ENCODE measurements at places on chromosomes 1 and 21.
A peak's percentile ranks its signal among the peaks of the same experiment; 100 is the strongest.

GRCh38 chr1:192763756-192764155, 45.1 kb upstream of the RGS2 start:
- no peak for DNase-seq

DNA sequence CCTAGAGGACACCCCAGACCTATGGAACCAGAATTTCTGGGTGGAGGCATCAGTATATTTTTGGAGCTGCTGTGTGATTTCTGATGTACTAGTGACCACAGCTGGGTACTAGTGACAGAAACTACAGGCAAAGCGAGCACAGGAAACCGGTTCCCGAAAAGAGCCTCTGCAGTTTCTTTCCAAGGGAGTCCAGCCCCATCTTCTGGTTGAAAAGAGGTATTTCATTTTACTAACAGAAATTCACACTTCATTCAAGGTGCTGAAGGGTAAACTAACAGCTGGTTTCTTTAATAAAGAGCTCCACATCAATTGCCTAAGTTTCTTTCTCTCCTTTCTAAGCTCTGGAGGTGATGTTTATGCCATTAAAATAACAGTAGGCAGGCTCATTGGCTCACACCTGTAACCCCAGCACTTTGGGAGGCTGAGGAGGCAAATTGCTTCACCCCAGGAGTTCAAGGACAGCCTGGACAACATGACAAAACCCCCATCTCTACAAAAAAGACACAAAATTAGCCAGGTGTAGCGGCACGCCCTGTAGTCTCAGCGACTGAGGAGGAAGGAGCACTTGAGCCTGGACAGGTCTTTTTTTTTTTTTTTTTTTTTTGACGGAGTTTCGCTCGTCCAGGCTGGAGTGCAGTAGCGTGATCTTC, 22.0 kb downstream of the THAP3 start:
- DNase-seq, result no peak

DNA sequence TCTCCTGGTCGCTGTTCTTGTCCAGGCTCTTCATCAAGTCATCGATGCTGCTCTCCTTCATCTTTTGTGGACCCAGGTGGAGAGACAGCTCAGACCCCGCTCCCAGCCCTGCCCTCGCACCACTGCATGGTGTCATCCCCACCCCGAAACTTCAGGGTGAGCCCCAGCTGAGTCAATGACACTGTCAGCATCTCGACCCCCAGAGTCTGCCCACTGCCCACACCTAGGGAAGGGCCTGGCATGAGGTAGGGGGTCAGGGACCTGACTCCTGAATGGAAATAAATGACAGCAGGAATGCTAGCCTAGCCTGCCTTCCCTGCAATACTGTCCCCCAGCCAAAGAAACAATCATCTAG, 1.6 kb upstream of the S100A6 start:
- no peak for DNase-seq

DNA sequence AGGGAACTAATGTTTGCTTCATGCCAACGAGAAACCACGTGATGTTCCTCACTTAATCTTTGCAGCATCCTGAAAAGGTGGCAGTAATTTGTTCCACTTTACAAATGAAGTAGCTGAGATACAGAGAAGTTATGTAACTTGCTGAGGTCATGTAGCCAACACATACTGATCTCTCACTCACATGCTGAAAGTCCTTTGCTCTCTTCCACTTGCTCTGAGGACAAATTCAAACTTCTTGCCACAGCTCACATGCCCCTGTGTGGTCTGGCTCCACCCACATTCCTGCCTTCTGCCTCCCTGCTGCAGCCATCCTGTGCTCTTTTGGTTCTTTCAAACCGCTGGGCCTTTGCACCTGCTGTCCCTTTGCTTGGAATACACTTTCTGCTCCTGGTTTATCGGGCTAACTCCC, 55.4 kb downstream of the TMCO4 start:
- DNase-seq, result no peak

DNA sequence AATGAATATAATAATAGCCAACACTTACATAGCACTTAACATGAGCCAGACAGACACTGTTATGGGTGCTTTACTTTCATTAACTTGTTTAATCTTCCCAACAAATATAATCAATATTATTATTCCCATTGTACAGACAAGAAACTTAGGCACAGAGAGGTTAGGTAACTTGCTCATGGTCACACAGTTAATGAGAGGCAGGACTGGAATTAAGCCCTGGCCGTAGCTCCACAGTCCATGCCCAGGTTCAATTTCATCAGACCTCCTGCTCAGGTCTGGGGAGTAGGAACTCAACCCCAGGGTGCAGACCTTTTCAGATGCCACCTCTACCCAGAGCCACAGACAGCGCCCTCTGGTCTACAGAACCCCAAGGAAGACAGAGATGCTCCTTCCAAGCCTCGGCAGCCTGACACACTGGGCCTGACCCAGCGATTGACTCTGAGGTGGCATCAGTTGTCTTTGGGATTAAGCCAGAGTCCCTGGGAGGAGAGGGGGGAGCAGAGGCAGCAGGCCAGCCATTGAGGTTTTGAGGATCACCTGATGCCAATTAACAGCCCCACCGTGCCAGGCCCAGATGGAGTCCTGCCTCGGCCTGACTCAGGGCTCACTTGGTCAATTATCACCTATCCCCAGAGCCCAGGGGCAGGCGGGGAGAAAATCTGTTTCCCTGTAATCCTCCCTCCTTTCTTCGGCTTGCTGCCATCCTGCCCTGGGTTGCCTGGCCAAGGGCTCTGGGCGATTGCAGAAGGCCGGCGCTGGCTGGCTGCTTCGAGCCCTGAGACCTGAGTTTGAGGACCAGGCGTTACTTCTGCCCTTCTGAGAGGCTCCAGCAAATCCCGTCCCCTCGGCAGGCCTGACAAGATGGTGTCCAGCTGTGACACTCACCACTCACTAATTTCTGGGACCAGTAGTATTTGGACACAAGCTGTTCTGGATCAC, 116.7 kb downstream of the LACTBL1 start:
- no peak for DNase-seq

DNA sequence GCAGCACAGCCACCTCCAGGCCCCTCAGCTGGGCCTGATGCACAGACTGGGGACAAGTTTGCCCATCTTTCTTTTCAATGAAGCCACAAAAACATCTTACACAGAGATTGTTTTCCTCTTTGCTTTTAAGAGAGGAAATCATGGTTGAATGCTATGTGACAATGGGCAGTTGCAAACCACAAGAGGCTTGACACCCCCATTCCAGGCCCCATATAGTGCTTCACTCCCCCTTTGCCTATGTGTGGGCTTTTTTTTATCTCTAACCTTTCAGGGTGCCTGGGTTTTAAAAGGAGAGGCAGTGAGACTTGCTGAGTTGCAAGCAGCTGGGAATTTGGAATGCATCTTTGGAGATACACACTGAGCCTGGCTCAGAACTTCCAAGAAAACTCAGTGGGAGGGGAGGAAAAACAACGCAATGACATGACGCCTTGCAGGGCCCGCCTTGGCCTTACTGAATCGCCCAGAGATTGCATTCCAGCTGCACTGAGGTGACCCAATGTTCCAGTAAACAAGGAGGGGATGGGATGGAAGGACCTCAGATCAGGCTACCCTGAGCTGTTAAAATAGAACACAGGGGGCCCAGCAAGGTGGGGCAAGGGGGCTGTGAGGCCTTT, 145.2 kb upstream of the ZNF648 start:
- DNase-seq, result no peak

GRCh38 chr21:37430184-37430821, 63.7 kb downstream of the DYRK1A start:
- no peak for DNase-seq

GRCh38 chr1:44221769-44222168, 8.5 kb downstream of the DMAP1 start:
- DNase-seq, result no peak

GRCh38 chr1:66335859-66336640, 197.9 kb upstream of the SGIP1 start:
- peak; percentile 32 for DNase-seq

DNA sequence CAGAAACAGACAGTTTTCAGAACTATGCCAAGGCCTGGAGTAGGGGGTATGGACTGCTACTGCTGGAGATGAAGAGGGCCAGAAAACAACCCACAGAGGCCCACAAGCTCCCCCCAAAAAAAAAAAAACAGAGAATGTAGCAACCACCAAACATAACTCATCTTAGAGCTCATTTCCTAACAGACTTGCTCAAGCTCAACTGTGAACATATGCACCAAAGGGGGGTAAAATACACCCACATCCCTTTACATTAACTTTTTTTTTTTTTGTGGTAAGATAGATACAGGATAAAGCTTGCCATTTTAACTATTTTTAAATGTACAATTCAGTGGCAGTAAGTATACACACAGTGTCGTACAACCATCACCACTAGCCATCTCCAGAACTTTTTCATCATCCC, 36.0 kb downstream of the SEC16B start:
- DNase-seq, result no peak

- DNase-seq, result no peak
Measured at GRCh38 chr1:209831615-209832014, 3.8 kb downstream of the UTP25 start.

DNA sequence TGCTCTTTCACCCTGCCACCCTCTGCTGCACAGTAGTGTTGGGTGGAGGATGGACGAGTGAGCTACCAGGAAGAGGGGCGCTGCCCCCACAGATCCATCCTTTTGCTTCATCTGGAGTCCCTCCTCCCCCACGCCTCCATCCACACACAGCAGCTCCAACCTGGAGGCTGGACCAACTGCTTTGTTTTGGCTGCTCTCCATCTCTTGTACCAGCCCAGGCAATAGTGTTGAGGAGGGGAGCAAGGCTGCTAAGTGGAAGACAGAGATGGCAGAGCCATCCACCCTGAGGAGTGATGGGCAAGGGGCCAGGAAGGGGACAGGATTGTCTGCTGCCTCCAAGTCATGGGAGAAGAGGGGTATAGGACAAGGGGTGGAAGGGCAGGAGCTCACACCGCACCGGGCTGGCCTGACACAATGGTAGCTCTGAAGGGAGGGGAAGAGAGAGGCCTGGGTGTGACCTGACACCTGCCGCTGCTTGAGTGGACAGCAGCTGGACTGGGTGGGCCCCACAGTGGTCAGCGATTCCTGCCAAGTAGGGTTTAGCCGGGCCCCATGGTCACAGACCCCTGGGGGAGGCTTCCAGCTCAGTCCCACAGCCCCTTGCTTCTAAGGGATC, 8.5 kb downstream of the CHRNB2 start:
- no peak for DNase-seq

DNA sequence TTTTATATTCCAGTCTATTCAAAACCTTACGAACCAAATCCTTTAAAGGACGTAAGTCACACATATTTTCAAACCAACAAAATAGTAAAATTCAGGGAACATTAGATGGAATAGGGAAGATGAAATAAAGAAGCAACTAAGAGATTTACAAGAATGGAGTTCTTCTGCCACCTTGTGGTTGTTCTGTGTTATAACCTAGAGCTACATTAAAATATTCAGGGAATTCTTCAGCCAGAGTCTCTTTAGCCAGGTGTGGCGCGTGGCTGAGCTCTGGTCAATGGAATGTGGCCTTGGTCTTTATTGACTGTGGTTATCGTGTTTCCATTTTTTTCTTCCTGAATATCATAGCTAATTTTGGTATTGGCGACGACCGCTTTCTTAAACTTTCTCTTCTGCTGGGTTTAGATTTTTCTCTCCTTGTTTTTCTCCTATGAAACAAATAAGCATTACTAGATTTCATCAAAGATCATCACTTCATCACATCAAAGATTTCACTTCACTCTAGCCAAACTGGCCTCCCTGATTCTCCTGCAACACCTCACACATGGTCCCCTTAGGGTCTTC, 221.3 kb downstream of the MRPL39 start:
- DNase-seq, result no peak

DNA sequence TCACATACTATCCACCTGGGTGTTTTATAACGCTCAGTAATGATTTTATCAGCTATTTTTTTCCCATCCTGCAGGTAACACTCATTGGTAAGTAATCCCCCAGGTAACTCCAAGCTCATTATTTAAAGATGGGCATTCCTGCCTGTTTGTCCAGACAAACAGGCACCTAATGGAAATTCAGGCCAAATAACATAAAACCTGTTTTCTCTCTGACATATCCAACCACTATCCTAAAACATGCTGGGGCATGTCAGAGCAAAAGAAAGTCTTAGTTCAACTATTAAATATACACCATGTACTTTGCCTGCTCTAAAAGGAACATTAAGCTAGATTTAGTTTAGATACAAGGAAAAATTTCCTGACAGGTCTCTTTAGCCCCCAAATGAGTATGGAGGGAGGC, 987.7 kb downstream of the TTLL7 start:
- DNase-seq, result no peak

GRCh38 chr1:47970882-47971281, 26.3 kb downstream of the TRABD2B start:
- DNase-seq, result no peak

GRCh38 chr1:51649593-51650091, 32.8 kb downstream of the OSBPL9 start:
- DNase-seq, result no peak

DNA sequence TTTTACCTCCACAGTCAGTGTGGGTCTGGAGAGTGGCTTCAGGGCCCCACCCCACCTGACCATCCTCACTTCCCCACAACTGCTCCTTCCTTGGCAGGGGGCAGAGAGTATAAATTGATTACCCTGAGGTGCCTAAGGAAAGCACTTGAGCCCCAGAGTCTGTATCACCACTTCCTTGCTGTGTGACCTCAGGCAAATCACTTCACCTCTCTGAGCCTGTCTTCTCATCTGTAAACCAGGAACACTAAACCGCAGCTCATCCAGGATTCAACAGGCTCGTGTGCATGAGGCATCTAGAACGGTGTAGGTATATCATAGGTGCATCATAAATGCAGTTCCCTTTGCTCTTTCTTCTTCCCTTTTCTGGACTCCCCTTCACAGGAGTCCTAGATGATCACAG, 43.4 kb downstream of the GRIK3 start:
- no peak for DNase-seq

All from stimulated activated CD8-positive, alpha-beta memory T cell treated with anti-CD3 and anti-CD28 coated beads, Interleukin-7, amount 100 ng/mL, for 1 hour (primary cell).